ENCODE measurements at places on chromosomes 13 and 19.

GRCh38 chr13:107438251-107438650 lies 777.1 kb downstream of the LIG4 start:
- ATAC-seq, result no peak

DNA sequence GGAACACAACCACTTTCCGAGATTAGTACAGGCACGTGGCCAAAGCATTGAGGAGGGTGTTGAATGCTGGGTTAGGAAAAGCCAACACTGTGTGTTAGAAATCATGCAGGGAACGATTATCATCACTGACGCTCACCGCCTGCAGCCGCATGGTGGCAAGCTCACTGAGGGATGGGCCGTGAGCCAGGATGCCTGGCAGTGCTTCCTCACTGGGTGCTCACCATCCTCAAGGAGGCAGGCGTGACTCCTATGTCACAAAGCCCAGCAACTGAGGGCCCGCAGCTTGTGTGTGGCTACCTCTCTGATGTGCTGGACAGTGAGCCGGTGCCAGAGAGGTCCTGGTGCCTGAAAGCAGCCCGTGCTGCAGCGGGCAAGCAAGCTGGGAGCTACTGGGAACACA lies 30.4 kb upstream of the TIMM44 start:
- no peak for ATAC-seq

DNA sequence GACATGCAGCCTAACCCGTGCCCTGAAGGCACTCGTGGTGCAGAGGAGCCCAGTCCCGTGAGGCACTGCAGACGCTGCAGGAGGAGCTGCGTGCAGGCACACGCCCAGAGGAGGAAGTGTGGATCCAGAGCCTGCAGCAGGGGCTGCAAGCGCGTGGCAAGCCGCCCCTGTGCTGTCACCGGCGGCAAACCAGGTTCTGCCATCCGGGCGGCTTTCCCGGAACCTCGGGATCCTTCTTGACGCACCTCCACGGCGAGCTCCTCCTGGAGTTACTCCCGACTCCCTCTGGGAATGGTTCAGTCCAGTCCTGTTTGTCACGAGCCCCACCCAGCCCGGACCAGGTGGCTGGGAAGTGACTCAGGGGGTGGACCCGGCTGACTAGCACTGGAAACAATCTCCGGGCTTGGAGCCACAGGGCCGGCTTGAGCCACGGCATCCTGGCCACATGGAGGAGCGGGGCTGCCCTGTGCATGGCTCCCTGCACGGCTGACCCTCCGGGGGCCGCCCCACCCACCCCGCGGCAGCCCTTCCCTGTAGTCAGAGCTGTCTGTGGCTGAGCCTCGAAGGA lies 10.2 kb downstream of the DPP9 start:
- ATAC-seq, result no peak

DNA sequence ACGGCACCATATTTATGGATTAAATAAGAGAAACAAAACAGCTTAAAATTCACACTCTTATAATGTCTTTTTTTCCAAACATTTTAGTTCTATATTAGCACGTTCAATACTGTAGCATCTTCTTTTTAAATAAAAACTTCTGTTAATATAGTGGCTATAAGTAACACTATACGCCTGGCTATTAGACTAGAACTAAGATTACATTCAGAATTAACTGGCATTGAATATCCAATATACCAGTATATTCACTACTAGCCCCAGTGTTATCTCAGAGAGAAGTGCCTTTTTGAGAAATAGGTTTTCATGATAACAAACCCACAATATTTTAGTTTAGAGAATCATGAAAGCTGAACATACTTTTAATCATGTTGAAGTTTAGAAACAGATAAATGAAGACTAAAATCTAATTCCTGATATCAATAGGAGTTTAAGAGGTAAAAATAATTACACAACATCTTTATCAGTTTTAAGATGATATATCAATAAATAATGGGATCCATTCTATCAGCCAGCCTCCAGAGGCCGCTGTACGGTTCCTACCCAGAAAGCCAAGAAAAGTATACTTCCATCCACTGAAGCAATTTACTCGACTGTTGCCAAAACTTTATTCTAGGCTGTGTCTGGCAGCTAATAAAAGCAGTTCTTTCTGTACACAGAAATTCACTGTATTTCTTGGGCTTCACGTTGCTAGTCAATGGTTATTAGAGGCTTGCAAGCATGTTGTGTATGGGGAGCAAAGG lies 1113.4 kb upstream of the MIR17HG start:
- ATAC-seq, result no peak

DNA sequence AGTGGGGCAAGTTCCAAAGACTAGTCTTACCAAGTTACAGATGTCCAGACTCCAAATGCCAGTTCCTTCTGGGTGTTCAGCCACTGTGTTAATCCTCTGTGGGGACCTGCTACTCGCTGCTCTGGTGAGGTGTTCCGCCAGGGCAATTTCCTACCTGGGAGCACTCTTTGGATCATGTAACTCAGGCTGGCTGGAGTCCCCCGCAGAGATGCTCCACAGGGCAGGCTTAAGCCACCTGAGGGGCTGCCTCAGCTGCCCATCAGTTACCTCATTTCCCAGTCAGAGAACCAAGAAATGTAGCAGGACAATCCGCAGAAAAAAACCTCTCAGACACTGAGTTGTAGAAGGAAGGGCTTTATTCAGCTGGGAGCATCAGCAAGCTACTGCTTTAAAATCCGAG lies 133.8 kb downstream of the ZNF737 start:
- ATAC-seq, result no peak

- ATAC-seq, result no peak
Measured at GRCh38 chr13:20350819-20351218, 118.7 kb upstream of the GJB6 start.

GRCh38 chr19:31906111-31906871 lies 439.1 kb upstream of the ZNF507 start:
- ATAC-seq, result no peak

- ATAC-seq, result no peak
Measured at GRCh38 chr19:38210458-38210987, 13.5 kb downstream of the DPF1 start.

GRCh38 chr13:67588607-67589006 lies 358.5 kb upstream of the PCDH9 start:
- ATAC-seq, result no peak

- ATAC-seq, result no peak
Measured at GRCh38 chr19:29411113-29411581, 114.6 kb upstream of the VSTM2B start.

DNA sequence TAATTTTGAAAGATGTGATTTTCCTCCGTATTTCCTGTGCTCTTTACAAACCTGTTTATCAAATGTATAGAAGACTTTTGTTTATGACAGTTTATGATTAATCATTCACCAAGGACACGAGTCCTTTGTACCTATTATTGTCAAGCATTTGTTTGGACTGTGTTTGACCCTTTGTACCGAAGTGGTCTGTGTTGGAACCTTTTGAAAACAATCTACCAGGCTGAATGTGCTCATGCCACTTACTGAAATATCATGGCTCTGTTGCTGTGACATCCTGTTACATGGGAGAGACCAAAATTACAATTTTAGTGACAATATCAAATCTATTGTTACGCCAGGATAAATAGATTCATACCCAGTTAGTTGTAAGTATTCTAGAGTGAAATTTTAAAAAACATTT lies 193.6 kb downstream of the IRS2 start:
- ATAC-seq, result no peak

GRCh38 chr13:75881109-75881775 lies 245.1 kb downstream of the LMO7 start:
- no peak for ATAC-seq

- ATAC-seq, result no peak
Measured at GRCh38 chr13:33490461-33491327, 205.1 kb upstream of the STARD13 start.

DNA sequence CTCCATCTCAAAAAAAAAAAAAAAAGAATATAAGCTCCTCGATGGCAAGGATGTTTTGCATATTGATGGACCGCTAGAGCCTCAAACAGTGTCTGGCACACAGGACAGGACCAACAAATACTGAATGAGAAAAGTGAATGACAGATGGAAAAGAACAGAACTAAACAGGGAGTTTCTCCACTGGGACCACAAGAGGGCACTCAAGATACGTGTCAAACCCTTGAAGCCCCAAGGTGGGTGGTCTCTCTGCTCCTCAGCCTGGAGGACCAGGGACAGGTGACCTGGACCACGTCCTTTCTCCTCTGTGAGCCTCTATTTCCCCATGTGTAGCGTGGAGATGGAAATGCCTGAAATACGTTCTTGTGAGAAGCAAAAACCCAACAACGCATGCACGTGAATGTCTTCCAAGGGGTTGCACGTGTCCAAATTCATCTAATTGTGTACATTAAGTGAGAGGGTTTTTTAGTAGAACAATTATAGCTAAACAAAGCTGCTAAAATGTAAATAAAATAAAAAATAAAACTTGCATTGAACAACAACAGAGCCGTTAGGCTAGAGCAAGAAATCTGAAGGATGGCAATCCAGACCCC lies 5.7 kb upstream of the CDC42EP5 start:
- ATAC-seq, result no peak

All from activated CD4-positive, CD25-positive, alpha-beta regulatory T cell treated with anti-CD3 and anti-CD28 coated beads, Interleukin-2, amount 50 U/mL, for 24 hours (primary cell).